ENCODE measurements at places on chromosomes 13 and 19. TPM values are rescaled to one million over a fixed set of nuclear protein-coding genes. Genes with fewer than 3 reads are reported as not detected.

Gene YJEFN3
- total RNA-seq, result 6.6 TPM

Gene CYP4F8
- not detected for total RNA-seq

Gene ATXN8OS
- not detected for total RNA-seq

Gene KMT2B
- 37.2 TPM for total RNA-seq

Gene FXYD3
- 135 TPM for total RNA-seq

Gene PRR22
- total RNA-seq, result 2.7 TPM

Gene UTP14C
- 18.4 TPM for total RNA-seq

Gene MTMR6
- 19.8 TPM for total RNA-seq

Gene SIGLEC7
- 10.0 TPM for total RNA-seq

Gene ODAD3
- 4.3 TPM for total RNA-seq

Gene HIF3A
- 64.1 TPM for total RNA-seq

Gene IFI30
- 682 TPM for total RNA-seq

Gene NMRK2
- not detected for total RNA-seq

Gene ELOF1
- 44.3 TPM for total RNA-seq

Gene SRRM5
- 0.24 TPM for total RNA-seq

Gene DKKL1
- 0.92 TPM for total RNA-seq

Gene MAG
- total RNA-seq, result not detected

Gene ZNF616
- 13.4 TPM for total RNA-seq

Gene NEK5
- total RNA-seq, result 4.1 TPM

Gene S1PR2
- total RNA-seq, result 15.4 TPM

Gene CCDC8
- total RNA-seq, result 9.1 TPM

Gene CADM4
- 8.1 TPM for total RNA-seq

Gene FFAR2
- 4.7 TPM for total RNA-seq

Gene LILRB5
- total RNA-seq, result 16.0 TPM

Gene OVOL3
- not detected for total RNA-seq

Gene ZNF93
- total RNA-seq, result 3.7 TPM

Measured in lower lobe of right lung (tissue), 2 donors.